ENCODE measurements at places on chromosomes 3 and 15.

GRCh38 chr3:193262707-193263106 is 21.7 kb downstream of the PLAAT1 start:
- no peak for DNase-seq

DNA sequence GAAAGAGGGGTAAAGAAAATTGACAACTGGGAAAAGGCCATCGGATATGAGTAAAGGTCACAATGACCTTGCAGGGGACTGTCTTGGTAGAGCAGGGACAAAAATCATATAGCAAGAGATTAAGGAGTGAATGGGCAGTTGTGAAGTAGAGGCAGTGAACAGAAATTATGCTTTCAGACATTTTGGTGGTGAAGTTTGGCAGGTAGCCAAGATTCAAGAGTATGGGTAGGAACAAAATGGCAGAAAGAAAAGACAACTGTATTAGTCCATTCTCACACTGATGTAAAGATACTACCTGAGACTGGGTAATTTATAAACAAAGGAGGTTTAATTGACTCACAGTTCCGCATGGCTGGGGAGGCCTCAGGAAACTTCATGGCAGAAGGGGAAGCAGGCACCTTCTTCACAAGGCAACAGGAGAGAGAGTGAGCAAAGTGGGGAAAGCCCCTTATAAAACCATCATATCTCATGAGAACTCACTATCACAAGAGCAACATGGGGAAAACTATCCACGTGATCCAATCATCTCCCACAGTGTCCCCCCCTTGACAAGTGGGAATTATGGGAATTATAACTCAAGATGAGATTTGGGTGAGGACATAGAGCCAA is 84.0 kb downstream of the CGNL1 start:
- no peak for DNase-seq

- DNase-seq, result no peak
These were observed 92.6 kb downstream of the ALDH1A2 start for GRCh38 chr15:57972864-57973263.

- no peak for DNase-seq
These were observed 7.6 kb downstream of the EPHB3 start for GRCh38 chr3:184568924-184569829.

DNA sequence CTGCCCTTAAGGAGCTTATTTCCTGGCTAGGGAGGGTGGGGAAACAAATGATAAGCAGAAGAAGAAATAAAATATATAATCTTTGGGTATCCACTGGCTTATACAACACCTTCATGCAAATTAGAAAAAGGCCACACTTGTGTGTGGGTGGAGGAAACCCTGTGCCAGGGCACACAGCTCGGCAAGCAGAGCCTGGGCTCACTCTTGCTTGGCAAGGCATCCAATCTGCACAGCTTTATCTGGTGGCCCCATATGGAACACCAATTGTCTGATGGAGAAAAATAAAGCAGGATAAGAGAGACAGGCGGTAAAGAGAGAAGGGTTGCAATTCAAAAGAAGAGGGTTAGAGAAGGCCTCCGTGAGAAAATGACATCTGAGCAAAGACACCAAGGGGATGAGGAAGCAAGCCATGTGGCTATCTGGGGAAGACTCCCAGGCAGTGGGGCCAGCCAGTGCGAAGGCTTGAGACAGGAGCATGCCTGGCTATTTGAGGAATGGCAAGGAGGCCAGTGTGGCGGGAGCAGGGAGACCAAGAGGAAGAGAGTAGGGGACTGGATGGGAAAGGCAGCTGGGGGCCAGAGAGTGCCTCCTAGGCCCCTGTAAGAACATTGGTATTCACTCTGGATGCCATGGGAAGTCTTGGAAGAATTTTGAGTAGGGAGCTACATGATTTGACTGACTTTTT is 22.5 kb upstream of the VPS8 start:
- no peak for DNase-seq

All from stimulated activated effector memory CD8-positive, alpha-beta T cell treated with anti-CD3 and anti-CD28 coated beads, Interleukin-12 subunit alpha, Interleukin-12 subunit beta, amount 100 ng/mL, for 72 hours (primary cell).